ENCODE measurements at places on chromosomes 7 and 10.
A peak's percentile ranks its signal among the peaks of the same experiment; 100 is the strongest.

- no peak for DNase-seq
These were observed 54.5 kb downstream of the SCRN1 start for GRCh38 chr7:29935111-29935510.

DNA sequence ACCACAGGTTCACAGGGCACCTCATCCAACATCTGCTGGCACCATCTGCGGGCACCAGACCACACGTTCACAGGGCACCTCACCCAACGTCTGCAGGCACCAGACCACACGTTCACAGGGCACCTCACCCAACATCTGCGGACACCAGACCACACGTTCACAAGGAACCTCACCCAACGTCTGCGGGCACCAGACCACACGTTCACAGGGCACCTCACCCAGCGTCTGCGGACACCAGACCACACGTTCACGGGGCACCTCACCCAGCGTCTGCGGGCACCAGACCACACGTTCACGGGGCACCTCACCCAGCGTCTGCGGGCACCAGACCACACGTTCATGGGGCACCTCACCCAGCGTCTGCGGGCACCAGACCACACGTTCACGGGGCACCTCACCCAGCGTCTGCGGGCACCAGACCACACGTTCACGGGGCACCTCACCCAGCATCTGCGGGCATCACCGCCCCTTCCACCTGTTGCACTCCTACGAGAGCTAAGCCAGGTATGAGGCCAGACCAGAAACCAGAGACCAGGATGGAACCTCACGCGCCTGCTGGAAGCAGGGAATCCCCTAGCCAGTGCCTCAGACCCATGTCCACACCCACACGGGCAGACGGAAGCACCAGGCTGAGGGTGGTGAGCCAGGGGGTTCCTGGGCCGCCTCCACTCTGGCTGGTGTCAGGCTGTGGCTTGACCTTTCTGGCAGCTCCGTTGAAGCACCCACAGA is 182.8 kb downstream of the MAD1L1 start:
- DNase-seq: no peak

DNA sequence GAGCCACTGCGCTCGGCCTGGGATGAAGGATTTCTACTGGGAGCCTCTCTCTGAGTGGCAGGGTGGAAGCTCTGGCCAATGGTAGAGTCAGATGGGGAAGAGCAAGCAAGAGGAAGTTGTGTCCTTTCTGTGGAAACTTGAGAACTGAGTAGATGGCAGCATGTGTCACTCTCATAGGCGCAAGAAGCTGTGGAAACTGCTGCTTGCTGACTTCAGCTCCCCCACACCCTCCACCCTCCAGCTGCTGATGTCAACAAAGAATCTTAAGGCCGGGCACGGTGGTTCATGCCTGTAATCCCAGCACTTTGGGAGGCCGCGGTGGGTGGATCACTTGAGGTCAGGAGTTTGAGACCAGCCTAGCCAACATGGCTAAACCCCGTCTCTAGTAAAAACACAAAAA is 39.8 kb upstream of the SRGN start:
- DNase-seq: no peak

GRCh38 chr7:114802632-114803031 is 119.3 kb upstream of the MDFIC start:
- DNase-seq: no peak

- DNase-seq: no peak
These were observed 23.1 kb upstream of the MACC1 start for GRCh38 chr7:20240080-20240926.

GRCh38 chr10:5434017-5434753 is 21.8 kb downstream of the NET1 start:
- no peak for DNase-seq

- DNase-seq: no peak
These were observed 2.5 kb upstream of the RHBDD2 start for GRCh38 chr7:75876126-75876881.

GRCh38 chr10:80168679-80169380 is 36.3 kb downstream of the PLAC9 start:
- no peak for DNase-seq

GRCh38 chr7:47943676-47944474 is 4.4 kb downstream of the PKD1L1 start:
- DNase-seq: no peak

DNA sequence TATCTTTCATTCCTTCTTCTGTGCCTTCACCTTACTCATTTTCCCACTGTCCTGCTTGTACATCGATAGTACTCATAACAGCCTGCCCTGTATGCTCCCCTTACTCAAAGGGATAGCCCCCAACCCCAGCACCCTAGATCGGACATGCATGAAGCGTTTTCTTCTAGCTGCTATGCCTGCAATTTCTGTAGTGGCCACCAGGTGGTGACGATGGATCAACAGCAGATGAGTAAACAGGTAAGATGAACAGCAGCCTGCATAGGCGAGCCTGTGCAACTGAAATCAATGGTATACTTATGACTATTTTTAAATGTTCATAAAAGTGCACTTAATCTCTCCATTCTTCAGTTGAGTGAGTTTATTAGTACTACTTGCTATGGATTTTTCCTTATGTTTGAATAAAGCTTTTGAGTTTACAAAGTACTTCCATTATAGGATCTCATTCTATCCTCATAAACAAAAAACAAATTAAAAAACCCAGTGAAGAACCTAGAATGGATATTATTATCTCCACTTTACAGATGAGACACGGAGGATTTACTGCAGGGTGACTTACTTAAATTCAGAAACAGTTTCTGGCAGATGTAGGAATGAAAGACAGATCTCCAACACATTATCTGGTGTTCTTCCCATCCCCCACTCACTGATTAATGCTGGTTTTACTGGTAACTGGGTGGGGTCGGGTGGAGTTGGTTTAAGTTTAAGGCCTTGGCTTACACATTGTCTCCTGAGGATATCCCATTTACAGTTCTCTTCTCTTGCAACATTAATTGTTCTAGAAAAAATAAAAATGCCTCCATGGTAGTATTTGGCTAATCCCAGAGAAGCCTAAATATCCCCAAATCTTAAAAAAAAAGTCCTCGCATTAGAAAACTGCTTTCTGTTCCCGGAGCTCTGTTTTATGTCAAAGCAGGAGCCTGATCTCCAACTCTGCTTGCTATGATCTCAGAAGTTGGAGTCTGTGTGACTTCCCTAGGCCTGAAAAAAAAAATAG is 222.1 kb downstream of the GLI3 start:
- peak; percentile 1 for DNase-seq

- DNase-seq: no peak
These were observed 112.2 kb downstream of the CYTH3 start for GRCh38 chr7:6160191-6160623.

DNA sequence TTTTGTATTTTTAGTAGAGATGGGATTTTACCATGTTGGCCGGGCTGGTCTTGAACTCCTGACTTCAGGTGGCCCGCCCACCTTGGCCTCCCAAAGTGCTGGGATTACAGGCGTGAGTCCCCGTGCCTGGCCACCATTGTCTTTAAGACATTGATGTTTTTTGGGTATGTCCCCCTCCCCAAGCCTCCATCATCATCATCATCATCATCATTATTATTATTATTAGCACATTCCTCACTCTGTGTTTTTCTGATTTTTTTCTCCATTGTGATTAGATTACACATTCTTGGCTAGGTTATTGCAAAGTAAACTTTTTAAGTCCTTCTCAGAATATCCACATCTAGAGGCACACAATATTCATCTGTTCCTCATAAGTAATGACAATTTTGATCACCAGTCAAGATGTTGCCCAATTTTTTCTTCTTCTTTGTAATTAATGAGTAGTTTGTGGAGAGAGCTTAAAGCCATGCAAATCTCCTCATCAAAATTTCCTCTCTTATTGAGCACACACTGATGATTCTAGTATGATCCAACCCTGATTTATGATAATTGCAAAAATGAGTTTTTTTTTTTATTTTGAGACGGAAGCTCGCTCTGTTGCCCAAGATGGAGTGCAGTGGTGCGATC is 47.5 kb downstream of the EPC1 start:
- no peak for DNase-seq

- no peak for DNase-seq
These were observed 79.6 kb downstream of the SEC61G start for GRCh38 chr7:54679490-54679817.

DNA sequence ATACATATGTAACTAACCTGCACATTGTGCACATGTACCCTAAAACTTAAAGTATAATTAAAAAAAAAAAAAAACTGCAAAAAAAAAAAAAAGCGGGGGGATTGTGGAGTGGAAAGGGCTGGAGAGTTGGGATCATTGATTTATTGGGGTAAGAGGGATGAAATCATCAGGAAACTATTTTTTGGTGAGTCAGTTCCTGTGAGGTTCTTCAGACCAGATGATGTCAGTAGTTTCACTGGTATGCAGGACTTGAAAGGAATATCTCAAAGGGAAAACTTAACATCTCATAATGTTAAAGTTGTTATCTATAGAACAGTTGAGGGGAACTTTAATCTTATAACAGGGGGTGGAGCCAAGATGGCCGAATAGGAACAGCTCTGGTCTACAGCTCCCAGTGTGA is 32.6 kb upstream of the TECTB start:
- no peak for DNase-seq

DNA sequence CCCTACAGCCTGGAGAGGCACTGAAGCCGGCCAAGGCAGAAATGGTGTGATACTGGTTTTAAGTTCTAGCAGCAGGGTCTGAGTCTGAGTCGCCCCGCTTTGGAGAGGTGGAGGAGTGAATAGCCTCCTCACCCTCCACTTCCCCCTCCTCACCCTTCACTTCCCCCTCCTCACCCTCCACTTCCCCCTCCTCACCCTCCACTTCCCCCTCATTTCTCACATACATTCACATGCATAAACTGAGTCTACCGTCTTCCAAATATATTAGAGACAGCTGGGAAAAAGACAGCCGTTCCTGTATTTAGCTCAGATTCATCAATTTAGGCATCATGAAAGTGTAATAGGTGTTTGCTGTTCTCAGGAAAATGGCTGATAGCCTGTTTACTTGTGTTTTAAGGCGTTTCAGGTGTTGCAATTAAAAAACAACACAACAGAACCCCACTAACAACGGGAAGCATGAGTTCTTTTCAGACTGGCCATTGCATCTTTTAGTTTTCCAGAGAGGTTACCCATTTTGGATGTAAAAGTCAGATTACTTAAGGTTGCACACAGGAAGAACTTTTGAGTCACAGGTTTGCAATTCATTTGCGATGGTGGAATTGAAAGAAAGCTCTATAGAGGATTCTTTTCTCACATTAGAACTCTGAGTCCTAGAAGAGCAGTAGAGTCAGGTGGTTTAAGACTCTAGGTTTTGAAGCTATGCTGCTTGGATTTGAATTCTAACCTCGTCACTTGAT is 861 bp downstream of the NRBF2 start:
- DNase-seq: no peak

DNA sequence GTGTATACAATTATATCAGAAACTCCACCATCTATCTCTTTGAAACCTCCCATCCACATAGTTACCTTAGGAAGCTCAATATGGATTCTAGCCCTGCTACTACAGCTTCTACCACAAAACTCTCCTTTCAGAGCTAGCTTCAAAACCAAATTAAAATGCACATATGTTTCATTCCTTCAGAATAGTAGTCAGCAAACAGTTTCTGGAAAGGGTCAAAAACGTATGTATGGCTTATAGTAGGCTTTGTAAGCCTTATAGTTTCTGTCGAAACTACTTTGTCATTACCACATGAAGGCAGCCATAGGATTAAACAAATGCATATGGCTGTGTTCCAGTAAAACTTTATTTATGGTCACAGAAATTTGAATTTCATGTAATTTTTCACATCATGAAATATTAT is 155.6 kb upstream of the LAMB4 start:
- no peak for DNase-seq

- no peak for DNase-seq
These were observed 40.2 kb upstream of the PRSS58 start for GRCh38 chr7:142298009-142298408.

- no peak for DNase-seq
These were observed 83.5 kb upstream of the CUX1 start for GRCh38 chr7:101733713-101734475.

GRCh38 chr10:84360637-84361365 is 32.4 kb downstream of the CCSER2 start:
- no peak for DNase-seq

- DNase-seq: no peak
These were observed at the start of gene KLF6 for GRCh38 chr10:3784510-3785250. TSS of gene KLF6 (minus strand) at chr10:3785209. CDS start at chr10:3785014, 195 bp downstream.

GRCh38 chr7:81624021-81624592 is 145.7 kb downstream of the HGF start:
- no peak for DNase-seq

- DNase-seq: no peak
These were observed 41.4 kb upstream of the IKZF1 start for GRCh38 chr7:50262916-50263690.

DNA sequence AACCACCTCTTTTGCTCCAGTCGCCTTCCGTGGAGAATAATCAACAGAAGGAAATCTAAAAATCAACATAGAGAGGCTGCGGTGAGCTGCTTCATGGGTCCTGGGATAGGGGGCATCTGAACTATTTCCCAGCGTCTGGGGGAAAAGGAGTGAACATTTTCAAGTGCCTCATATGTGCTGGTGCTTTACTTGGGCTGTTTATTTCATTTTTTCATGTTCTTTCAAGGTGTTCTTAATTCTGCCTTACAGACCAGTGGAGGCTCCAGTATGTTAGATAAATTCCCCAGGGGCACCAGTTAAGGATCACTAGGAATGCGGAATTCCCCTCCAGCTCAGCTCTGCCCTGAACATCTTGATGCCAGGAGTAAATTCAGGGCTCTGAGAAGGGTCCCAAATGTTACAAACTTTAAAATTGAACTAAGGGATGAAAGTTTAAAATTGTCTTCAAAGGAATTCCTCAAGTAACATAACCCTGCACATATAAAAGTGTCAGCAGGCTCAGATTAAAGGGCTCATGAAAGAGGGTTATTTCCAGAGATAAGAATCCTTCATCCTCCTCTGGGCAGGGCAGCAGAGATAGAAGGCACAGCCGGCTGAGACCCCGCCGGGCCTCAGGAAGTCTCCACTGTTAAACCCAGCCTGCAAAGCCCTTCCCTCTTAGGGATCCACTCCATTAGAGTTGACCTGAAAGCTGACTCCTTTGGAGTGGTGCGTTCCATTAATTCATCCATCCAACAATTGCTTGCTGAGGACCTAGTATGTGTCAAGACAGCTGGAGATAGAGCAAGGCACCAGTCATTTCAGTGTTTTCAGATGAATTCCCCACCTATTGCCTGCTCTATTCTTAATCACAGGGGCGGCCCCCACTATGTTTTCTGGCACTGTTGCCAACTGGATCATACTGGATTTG is 345.8 kb downstream of the KCNMA1 start:
- DNase-seq: no peak

GRCh38 chr7:151992375-151992774 is 33.1 kb upstream of the GALNT11 start:
- no peak for DNase-seq

- no peak for DNase-seq
These were observed 46.8 kb downstream of the TBXAS1 start for GRCh38 chr7:139875821-139876241.

GRCh38 chr10:69959911-69960310 is 92.7 kb upstream of the MACROH2A2 start:
- no peak for DNase-seq

DNA sequence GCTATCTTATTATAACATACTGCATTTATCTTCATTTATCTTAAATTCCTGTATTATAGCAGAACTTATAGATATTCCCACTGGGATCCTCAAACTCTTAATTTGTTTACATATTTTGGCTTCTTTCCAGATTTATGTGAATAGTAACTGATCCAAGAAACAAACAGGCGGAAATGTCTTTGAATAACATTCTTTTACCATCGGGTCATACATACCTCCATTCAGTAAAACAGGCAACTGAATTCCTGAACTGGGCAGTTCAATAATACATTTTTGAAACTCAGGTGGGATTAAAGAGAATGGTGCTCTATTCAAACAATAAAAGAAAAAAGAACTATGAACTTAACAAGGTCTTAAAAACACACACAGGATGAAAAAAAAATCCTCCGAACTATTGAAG is 337.4 kb downstream of the CRPPA start:
- DNase-seq: no peak

Data from NCI-H187 (cell line).